Vagina (tissue), 2 donors: ENCODE measurements at places on chromosomes 6 and 20. TPM values are rescaled to one million over a fixed set of nuclear protein-coding genes. Genes with fewer than 3 reads are reported as not detected.

CYP24A1 gene
- total RNA-seq, result 5.9 TPM

DNA sequence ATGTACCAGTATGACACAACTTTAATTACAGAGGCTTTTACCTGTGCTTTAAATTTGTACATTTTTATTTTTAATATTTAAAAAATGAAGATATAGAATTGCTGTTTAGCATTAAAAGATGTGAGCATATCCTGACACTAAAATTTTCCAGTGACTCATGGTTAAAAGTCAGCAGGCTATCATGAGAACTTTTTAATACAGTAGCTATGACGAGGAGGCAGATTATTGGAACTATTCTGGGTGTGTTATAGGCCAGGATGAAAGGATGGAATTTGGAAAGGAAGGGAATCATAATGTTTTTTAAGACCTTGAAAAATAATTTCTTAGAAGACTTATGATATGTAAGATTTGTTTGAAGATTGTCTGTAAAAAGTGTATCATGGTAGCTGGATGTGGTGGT is 91.0 kb downstream of the GFRA4 start:
- H3K36me3 ChIP-seq, result no peaks in the 10 kb centered on the region
- no peak for DNase-seq
- no peaks in the 10 kb centered on the region for H3K27me3 ChIP-seq
- no peak overlapping the region for H3K27ac ChIP-seq
- H3K4me1 ChIP-seq, result no peaks in the 10 kb centered on the region

DNA sequence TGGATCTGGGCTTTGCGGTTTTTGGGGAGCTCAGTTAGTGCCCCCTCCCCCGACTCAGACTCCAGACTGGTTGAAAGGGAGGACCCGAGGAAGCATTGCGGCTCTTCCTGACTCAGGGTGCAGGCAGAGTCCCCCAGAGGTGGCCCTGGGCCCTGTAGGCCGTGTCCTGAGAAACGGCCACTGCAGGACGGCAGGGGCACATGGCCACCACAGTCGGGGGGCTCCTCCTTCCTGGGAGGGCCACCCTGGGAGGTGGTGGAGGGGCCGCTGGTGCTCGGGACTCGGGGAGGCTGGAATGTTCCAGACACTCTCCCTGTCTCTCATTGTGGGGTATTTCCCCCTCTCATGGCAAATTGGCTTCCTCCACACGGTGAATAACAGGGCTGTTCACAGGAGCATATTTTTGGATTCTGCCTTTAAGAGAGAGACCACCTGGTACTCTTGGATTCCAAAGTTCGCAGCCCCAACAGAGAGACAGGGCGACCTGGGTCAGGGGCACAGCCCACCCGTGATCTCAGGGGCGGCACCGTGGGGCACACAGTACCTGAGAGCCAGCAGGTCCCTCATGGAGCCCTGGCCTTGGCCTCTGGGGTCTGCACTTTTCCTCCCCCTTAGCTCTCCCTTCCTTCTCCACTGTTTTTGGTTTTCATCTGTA is 35.7 kb downstream of the FRMD1 start:
- no peaks in the 10 kb centered on the region for H3K27me3 ChIP-seq
- H3K27ac ChIP-seq, result no peak overlapping the region
- H3K4me1 ChIP-seq, result peaks cover 14% of the 10 kb centered on the region
- H3K4me3 ChIP-seq, result no peak overlapping the region
- H3K36me3 ChIP-seq, result no peaks in the 10 kb centered on the region

DNA sequence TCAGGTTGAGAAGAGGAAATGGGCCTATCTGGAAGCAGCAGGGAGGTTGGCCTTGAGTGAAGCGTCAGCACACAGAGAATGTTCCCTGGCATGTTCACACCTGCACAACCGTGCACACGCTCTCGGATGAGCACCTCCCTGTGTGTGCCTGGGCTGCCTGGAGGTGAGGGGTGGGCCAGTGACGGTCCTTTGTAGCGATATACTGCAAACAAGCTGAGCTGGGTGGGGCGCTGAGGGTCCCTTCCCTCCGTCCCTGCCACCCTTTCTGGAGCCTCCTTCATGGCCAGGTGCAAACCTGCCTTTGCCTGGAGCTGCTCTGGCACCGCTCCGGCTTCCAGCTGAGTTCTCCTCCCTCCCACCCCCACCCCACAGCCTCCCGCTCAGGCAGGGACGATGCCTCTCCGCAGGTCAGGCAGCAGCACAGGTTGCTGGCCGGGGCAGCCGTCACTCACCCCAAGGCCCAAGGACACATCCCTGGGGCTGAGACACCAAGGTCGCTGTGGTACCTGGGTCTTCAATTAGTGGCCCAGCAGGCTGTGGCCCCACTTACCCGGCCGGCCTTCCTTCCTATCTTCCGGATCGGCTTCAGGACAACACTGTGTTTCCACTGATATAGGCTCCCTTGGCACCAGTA is 111.6 kb downstream of the ERMARD start:
- no peaks in the 10 kb centered on the region for H3K36me3 ChIP-seq
- no peak overlapping the region for H3K27ac ChIP-seq
- peaks cover 14% of the 10 kb centered on the region for H3K4me1 ChIP-seq

LZTS3 gene
- total RNA-seq, result 12.8 TPM

SLC22A16 gene
- total RNA-seq, result not detected

DNA sequence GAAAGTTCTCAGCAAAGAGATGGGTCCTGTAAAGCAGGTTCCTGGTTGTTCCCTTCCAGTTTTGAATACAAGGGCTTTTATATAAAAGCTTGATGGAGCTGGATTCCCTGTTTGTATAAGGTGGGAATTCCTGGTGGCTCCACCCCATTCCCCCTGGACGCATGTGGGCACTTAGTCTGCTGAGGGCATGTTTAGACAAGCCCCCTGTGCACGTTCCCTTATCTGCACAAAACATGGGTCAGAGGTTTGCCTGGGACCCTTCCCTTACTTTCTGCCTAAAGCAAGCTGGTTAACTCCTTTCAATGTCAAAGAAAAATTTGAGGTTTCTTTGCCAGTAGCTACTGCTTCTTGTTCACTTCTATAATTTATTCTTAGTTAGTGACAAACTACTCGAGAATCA is 181.1 kb downstream of the BCKDHB start:
- no peak overlapping the region for H3K4me3 ChIP-seq
- no peaks in the 10 kb centered on the region for H3K36me3 ChIP-seq
- no peak for DNase-seq

ADGRG6 gene
- 22.6 TPM for total RNA-seq

FAM162B gene
- 19.6 TPM for total RNA-seq

PFDN4 gene
- total RNA-seq, result 45.7 TPM

SLC13A3 gene
- 1.2 TPM for total RNA-seq

- no peaks in the 10 kb centered on the region for H3K36me3 ChIP-seq
- DNase-seq, result no peak
- H3K27ac ChIP-seq, result no peak overlapping the region
- no peak overlapping the region for H3K4me3 ChIP-seq
- H3K27me3 ChIP-seq, result no peaks in the 10 kb centered on the region
Observed at GRCh38 chr6:77470983-77471382, 7.7 kb upstream of the HTR1B start.

EEF1A2 gene
- total RNA-seq, result 9.8 TPM

DNA sequence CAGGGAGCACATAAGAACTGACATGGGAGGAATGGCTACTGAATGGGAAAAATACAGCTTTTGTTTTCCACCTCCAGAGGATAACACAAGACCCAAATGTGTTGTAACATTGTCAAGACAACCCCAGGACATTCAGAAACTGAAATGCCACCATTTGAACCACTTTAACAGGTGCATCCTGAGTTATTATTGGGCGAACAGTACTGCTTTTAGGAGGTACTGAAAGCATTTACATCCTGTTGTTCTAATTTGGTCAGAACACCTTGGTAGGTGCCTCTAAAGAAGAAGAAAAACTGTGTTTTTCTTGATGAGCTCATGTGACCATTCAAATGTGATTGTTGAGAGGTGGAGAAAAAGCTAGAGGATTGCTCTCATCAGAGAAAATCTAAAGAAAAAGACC is 6.4 kb upstream of the TXNDC5 start:
- H3K4me3 ChIP-seq, result no peak overlapping the region
- no peaks in the 10 kb centered on the region for H3K4me1 ChIP-seq
- no peaks in the 10 kb centered on the region for H3K27me3 ChIP-seq
- DNase-seq, result no peak
- no peaks in the 10 kb centered on the region for H3K36me3 ChIP-seq

- no peak overlapping the region for H3K27ac ChIP-seq
- no peaks in the 10 kb centered on the region for H3K4me1 ChIP-seq
- H3K27me3 ChIP-seq, result no peaks in the 10 kb centered on the region
- H3K36me3 ChIP-seq, result no peaks in the 10 kb centered on the region
Observed at GRCh38 chr20:53763707-53764414, 170.2 kb upstream of the ZNF217 start.

VGLL2 gene
- not detected for total RNA-seq

SLC2A10 gene
- total RNA-seq, result 21.6 TPM

DNA sequence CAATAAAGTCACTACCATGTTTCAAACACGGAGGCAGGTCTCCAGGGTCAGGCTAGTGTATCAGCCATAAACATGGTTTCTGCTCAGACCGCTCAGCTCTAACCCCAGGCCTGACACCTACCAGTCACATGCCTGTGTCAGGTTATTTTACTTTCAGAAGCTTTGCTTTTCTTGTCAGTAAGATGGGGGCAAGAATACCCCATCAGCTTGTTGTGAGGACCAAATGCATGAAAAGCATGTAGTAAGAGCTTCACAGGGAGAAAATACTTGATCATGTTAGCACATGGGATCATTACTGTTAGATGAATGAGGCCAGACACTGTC is 65.2 kb upstream of the PIM1 start:
- no peaks in the 10 kb centered on the region for H3K36me3 ChIP-seq
- no peaks in the 10 kb centered on the region for H3K27me3 ChIP-seq
- H3K4me1 ChIP-seq, result peaks cover 34% of the 10 kb centered on the region
- DNase-seq, result no peak

GRCh38 chr20:42074944-42075343 is 456.8 kb upstream of the CHD6 start:
- H3K27ac ChIP-seq, result no peak overlapping the region
- no peak overlapping the region for H3K4me3 ChIP-seq
- DNase-seq, result no peak
- no peaks in the 10 kb centered on the region for H3K27me3 ChIP-seq
- H3K36me3 ChIP-seq, result no peaks in the 10 kb centered on the region

- no peak overlapping the region for H3K4me3 ChIP-seq
- H3K27ac ChIP-seq, result no peak overlapping the region
- no peaks in the 10 kb centered on the region for H3K27me3 ChIP-seq
- H3K4me1 ChIP-seq, result no peaks in the 10 kb centered on the region
Observed at GRCh38 chr20:8757146-8757545, 311.7 kb upstream of the PLCB4 start.

SLC17A2 gene
- not detected for total RNA-seq

DNA sequence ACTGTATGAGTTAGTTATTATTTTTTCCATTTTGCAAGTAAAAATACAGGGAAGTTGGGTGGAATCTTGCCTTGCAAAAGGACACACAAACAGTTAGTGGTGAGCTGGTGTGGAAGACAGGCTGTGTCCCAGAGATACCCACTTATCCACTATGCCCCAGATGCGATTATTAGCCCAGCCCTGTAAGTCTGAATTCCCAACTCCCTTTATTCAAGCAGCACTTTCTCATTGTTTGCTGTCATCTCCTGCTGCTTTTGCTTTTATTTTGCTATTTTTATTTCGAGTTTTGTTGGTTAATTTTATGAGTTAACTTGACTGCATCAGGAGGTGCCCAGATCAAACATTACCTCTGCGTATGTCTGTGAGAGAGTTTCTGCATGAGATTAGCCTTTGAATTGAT is 239.4 kb downstream of the DOK5 start:
- no peak for DNase-seq
- no peak overlapping the region for H3K27ac ChIP-seq
- H3K27me3 ChIP-seq, result no peaks in the 10 kb centered on the region
- no peaks in the 10 kb centered on the region for H3K4me1 ChIP-seq

DNA sequence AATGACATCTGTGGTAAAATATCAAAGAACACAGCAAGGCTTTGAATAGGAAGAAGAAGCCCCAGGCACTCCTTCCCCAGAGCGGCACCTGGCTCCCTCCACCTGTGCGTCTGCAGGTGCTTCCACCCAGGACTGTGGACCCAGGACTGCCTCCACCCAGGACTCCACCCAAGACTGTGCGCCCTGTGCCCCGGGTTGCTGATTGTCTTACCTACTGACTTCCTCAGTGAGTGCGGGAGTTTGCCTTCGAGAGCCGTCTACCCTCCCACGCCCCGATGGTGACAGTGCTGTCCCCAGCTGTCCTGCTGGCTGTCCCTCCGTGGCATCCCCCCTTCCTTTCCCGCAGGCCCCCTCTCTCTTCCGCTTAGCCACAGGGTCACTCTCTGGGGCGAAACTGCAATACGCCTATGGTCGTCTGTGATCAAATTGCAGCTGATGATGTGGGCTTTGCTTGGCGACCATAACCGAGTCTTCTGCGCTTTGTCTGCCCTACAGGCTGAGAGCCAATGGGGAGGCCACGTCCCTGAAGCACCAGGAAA is 52.1 kb downstream of the IRF4 start:
- no peak overlapping the region for H3K4me3 ChIP-seq
- no peak for DNase-seq
- no peaks in the 10 kb centered on the region for H3K27me3 ChIP-seq
- H3K36me3 ChIP-seq, result no peaks in the 10 kb centered on the region

DNA sequence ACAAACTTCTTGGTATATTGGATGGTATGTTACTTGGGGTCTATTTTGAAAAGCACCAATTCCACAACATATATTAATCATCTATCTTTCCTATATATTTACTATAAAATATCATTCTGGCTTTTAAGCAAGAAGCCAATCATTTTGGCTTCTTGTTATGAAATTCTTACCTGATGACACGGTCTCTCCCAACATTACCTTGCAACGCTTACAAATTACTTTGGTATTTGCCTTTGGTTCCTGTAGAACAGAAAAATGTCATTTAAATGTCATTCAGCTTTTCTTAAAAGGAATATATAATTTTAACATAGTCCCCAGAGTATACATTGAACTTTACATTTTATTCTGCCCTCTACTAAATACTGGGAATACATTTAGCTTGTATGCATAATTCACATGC is 27.4 kb downstream of the UBE3D start:
- H3K36me3 ChIP-seq, result no peaks in the 10 kb centered on the region
- H3K27ac ChIP-seq, result no peak overlapping the region
- no peak overlapping the region for H3K4me3 ChIP-seq
- no peak for DNase-seq
- no peaks in the 10 kb centered on the region for H3K4me1 ChIP-seq
- H3K27me3 ChIP-seq, result no peaks in the 10 kb centered on the region

HLA-DRA gene
- 158 TPM for total RNA-seq

COL21A1 gene
- 16.7 TPM for total RNA-seq

BCAS1 gene
- 2.7 TPM for total RNA-seq

DNA sequence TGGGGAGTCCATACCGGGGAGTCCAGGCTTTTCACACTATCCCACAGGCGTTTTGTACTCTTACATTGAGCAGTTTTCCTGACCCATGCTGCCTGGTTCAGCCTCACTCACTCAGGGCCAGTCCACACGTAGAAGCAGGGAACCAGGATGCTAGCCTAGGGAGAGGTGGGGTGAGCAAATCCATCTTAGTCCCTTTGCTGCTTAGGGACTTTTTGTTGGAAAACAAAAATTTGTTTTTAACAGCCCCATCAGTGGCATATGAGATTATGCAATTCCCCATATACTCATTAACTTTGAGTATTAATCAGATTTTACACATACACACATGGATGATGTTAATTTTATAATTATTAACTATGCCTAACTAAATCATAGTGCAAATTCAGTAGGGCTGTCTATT is 84.2 kb downstream of the EZR start:
- H3K36me3 ChIP-seq, result no peaks in the 10 kb centered on the region
- H3K27me3 ChIP-seq, result no peaks in the 10 kb centered on the region
- DNase-seq, result no peak
- H3K4me3 ChIP-seq, result no peak overlapping the region
- no peak overlapping the region for H3K27ac ChIP-seq
